ENCODE measurements at places on chromosomes 5 and 9. TPM values are rescaled to one million over a fixed set of nuclear protein-coding genes. Genes with fewer than 3 reads are reported as not detected.

Gene TMEM252
- not detected for total RNA-seq

DNA sequence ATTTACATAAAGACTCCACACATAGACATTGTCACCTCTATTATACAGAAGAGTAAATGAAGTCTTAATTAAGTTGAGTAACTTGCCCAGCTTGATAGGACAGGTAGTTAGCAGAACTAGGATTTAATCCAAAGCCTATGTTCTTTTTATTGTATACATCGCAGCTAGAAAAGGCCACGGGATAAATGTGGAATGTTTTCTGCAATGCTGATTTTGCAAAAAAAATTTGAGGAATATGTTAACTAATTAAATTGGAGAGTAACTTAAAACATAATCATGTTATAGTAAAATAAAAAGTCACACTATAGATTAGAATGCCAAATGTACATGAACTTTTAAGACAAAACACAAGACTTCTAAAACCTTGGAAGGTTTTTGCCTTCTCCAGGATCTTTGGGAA is 41.1 kb downstream of the POLK start:
- no peak for DNase-seq

GRCh38 chr9:105187781-105188180 is 56.7 kb upstream of the SLC44A1 start:
- no peak for DNase-seq

DNA sequence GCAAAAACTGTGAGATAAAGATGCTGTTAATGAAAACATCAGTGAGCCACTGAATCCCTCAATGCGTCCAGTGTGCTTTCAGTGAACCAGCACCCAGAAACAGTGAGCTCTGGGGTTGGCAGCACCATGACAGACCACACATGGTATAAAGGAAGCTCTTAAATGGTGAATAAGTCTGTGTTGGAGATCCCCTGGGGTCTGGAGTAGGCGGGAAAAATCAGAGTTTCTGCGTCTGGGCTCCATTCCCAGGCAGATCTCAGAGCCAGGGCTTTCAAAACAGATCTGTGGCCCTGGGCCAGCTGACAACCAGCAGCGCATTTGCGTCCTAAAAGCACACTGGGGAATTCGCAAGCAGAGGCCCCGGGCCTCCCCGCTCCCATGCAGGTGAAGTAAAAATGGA is 233.5 kb downstream of the FRMD3 start:
- DNase-seq: no peak

- no peak for DNase-seq
These were observed 8.5 kb downstream of the NRARP start for GRCh38 chr9:137293482-137294090.

Gene STOM
- 51.7 TPM for total RNA-seq

DNA sequence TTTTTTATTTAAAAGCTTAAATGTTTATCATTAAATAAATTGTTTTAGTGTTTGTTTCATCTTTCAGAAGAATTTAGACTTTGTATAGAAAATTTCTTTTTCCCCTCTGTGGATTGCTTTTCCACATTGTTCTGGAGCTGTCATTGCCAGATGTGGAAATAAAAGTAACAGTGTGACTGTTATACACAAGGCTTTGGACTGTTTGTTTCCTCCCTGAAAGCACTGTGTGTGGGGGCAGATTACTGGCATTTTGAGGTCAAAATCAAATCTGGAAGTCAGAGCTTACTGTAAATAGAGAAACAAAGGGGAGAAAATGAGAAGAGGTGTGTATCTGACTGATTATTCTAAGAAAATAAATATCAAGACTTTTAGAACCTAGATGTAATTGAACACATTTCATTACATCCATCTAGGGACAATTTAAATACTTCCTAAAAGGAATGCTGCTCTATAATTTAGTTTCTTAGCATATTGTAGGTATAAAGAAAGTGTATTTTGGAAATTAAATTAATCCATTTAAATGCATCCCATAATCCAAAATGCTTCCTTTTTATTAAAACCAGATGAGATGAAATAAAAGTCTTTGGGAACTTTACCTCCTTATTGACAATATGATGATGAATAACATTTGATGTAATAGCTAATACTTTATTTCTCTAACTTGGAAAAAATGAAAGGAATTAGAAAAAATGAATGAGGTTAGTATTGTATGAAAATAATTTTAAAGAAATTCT is 51.9 kb downstream of the ERCC6L2 start:
- DNase-seq: no peak

DNA sequence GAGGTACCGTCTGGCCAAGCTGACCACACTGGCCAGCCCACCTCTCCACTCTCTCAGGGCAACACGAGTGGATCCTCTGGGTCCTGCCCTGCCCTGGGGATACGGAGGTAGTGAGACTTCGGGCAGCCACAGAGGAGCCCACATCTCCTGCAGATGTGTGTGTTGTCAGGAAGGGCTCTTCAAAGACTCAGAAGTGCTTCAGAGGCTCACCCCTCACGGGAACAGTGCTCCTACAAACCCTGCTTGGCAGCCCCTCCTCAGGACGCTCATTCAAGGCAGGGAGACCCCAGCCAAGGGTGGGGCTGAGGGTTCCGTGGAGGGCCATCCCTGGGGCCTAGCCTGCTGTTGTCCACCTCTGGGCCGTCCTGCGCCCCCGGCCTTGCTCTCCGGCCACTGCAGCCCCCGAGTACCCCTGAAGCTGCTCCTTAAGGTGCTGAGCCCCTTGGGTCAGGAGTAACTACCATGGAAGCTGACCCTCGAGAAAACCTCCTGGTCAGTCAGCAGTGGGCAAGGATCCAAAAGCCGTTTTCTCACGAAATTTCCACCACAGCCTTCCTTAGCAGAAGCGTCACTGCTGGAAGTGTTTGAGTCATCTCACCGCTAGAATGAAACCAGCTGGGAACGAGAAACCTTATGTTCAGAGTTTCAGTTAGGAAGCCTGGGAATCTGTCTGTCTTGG is 23.2 kb upstream of the LRRC14B start:
- DNase-seq: no peak

- no peak for DNase-seq
These were observed 22.2 kb upstream of the EXOC3 start for GRCh38 chr5:420632-421286.
